ENCODE measurements at places on chromosomes 5 and 9.

DNA sequence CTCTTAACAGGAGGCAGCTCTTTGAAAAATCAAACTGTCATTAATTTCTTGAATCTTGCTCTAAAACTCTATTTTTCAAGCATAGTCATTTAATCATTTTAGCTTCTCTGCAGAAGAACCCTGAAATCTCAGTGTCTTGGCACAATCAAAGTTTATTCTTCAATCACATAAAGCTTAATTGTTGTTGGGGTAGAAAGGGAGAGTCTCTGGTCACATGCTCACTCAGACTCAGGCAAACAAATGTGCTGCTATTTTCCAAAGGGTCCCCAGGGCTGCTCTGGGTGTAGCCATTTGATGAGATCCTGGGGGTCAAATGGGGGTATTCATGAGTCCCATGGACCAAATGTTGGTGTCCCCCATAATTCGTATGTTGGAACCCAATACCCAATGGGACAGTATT lies 114.8 kb downstream of the MSX2 start:
- DNase-seq: no peak

GRCh38 chr9:113738496-113738892 lies 137.6 kb upstream of the ZNF618 start:
- no peak for DNase-seq

- DNase-seq: no peak
Measured at GRCh38 chr5:110219769-110220168, 506.7 kb downstream of the TMEM232 start.

- no peak for DNase-seq
Measured at GRCh38 chr9:107982001-107982400, 492.4 kb upstream of the KLF4 start.

DNA sequence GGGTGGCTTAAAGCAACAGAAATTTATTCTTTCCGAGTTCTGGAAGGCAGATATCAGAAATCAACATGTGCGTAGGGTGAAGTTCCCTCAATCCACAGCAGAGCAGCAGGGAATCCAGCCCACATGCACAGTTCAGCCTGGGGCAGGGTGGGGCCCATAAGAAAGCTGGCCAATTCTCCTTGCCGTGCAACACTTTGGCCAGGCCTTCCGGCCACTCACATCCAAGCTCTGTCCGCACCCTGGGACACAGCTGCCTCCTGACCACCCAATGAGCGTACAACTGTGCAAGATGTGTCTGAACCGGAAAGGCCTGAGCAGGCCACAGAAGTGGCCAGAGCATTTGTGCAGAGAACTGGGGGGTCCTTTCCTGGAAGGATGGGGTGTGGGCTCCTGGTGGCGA lies 274.9 kb downstream of the GADD45G start:
- DNase-seq: no peak

- no peak for DNase-seq
Measured at GRCh38 chr9:106112935-106113334, 418.6 kb downstream of the TMEM38B start.

- no peak for DNase-seq
Measured at GRCh38 chr5:54669845-54670244, 152.3 kb downstream of the SNX18 start.

DNA sequence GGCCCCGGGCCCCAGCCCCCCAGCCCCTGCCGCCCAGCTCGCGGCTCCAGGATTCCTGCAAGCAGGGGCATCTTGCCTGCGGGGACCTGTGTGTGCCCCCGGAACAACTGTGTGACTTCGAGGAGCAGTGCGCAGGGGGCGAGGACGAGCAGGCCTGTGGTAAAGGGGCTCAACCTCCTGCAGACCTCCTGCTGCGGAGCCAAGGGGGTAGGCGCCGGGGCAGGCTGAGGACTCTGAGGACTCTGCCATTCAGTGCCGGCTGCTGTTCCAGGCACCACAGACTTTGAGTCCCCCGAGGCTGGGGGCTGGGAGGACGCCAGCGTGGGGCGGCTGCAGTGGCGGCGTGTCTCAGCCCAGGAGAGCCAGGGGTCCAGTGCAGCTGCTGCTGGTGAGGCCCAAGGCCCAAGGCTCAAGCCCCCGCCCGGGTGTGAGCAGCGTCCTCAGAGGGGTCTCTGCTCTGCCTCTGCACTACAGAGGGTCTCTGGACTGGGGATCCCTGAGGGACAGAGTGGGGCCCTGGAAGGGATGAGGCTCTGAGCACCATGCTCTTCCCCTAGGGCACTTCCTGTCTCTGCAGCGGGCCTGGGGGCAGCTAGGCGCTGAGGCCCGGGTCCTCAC lies 3.4 kb downstream of the MAMDC4 start:
- DNase-seq: no peak

GRCh38 chr5:151740958-151741373 lies 17.5 kb downstream of the ATOX1 start:
- DNase-seq: no peak

GRCh38 chr5:132472431-132472830 lies 18.1 kb downstream of the IRF1 start:
- no peak for DNase-seq

DNA sequence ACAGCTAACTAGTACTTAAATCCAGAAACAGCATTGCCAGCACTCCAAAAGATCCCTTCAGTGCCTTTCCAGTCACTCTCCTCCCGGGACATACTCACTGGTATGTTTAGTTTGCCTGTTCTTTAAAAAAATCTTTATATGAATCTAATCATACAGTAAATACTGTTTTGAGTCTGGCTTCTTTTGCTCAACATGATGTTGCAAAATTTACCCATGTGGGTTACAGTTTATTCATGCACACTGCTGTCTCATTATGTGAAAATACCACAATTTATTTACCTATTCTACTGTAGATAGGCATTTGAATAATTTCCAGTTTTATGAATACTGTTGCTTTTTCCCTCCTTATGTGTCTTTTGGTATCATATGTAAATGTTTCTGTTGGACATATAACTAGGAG lies 13.5 kb downstream of the NDFIP1 start:
- DNase-seq: no peak

GRCh38 chr5:130424341-130424740 lies 520.1 kb downstream of the CHSY3 start:
- no peak for DNase-seq

Data from activated naive CD8-positive, alpha-beta T cell treated with anti-CD3 and anti-CD28 coated beads, Interleukin-2, amount 50 U/mL, for 16 hours (primary cell).